Heart left ventricle (tissue), 16 donors: ENCODE measurements at places on chromosomes 5 and 9. TPM values are rescaled to one million over a fixed set of nuclear protein-coding genes. Genes with fewer than 3 reads are reported as not detected.
A peak's percentile ranks its signal among the peaks of the same experiment; 100 is the strongest.

Gene C5orf58
- polyA plus RNA-seq, result not detected

DNA sequence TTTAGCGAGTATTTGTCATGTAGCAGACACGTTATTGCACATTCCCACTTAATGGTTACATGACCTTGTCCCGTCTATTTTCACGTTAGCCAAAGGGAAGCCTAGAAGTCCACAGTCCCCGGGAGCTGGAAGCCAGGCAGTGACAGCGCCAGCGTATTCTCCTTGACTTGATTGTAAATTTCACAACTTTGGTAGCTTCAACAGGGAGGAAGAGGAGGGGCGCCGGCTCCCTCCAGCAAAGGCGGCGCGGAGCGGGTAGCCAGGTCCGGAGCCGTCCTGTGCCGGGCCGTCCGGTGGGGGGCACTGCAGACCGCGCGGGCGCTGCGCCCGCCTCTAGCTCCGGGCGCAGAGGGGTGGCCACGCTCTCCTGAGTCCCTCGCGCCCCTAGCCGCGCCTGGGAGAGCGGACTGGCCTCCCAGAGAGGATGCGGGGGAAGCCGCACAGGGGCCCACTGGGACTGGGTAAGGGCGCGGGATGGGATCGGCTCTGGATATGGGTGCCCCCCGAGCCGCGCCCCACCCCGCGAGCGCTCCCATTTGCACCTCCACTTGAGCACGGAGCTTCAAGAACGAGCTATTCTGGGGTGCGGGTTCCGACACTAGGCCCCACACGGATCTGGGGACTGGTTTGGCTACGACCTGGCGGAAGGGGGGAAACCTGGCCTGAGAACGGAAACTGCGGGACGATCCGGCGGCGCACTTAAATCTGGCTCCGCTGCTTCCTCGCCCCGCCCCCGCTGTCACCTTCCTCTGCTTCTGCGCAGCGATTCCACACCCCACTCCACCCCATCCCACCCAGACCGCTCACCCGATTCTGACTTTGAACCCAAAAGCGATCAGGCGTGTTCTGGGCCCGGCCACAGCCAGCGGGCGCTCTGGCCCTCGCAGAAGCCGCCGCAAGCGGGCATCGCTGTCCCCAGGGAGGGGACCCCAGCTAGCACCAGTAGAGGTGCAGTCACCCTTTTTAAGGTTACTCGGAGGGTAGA is 23.8 kb downstream of the KLF4 start:
- DNase-seq, result peak; percentile 65

GRCh38 chr9:123453831-123454321 is 97.9 kb downstream of the CRB2 start:
- no peak for DNase-seq

DNA sequence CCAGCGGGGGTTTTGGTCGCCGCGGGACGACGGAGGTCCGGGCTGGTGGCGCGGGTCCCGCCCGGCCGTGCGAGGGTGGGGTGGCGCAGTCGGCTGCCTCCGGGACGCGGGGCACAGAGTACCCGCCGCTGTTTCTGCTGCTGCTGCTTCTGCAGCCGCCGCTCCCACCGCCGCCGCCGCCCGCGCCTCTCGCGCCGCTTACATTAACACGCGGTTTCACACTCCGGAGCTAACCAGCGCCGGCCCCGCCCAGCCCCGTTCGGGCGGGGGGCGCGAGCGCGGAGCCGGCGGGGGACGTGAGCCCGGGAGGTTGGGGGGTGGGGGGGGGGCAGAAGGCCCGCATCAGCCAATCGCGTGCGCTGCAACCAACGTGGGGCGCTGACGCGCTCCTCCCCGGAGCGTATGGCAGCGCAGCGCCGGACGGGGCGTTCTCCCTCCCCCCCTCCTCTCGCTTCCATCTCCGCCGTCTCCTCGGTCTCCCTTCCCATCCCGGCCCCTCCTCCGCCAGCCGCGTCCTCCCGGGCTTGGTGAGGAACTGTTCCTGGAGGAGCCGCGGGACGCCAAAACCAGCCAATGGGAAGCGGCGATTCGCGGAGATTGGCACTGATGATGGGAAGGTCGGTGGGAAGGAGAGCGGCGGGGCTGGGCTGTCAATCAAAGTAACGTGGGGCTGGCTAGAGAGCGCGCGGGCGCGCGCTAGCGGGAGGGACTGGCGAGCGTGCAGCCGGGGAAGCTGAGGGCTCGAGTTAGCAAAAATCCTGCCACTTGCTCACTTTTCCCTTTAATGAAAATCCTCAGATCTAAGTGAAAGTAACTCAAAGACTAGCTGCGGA is at the start of gene TLE1:
Gene TLE1 (minus strand): TSS at position 205 of the 833 bp plus-strand sequence. CDS start 1,307 bp downstream, outside the sequence.
- peak; percentile 100 for DNase-seq

- no peak for DNase-seq
Measured at GRCh38 chr5:138544181-138545134, 1.4 kb upstream of the ETF1 start.

Gene OR1Q1
- not detected for polyA plus RNA-seq

DNA sequence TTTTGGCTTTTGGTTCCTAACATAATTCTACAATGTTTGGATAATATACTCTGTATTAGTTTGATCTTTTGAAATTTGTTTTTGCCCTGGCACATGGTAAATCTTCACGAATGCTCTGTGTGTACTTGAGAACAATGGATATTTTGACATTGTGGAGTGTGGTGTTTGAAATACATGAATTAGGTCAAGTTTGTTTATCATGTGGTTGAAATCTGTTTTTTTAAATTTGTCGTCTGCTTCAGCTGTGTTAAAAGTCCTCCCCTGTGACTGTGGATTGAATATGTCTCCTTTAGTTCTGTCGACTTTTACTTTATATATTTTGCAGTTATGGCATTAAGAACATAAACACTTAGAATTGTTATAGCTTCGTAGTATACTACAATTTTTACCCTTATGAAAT is 60.3 kb downstream of the DUSP1 start:
- DNase-seq, result no peak

DNA sequence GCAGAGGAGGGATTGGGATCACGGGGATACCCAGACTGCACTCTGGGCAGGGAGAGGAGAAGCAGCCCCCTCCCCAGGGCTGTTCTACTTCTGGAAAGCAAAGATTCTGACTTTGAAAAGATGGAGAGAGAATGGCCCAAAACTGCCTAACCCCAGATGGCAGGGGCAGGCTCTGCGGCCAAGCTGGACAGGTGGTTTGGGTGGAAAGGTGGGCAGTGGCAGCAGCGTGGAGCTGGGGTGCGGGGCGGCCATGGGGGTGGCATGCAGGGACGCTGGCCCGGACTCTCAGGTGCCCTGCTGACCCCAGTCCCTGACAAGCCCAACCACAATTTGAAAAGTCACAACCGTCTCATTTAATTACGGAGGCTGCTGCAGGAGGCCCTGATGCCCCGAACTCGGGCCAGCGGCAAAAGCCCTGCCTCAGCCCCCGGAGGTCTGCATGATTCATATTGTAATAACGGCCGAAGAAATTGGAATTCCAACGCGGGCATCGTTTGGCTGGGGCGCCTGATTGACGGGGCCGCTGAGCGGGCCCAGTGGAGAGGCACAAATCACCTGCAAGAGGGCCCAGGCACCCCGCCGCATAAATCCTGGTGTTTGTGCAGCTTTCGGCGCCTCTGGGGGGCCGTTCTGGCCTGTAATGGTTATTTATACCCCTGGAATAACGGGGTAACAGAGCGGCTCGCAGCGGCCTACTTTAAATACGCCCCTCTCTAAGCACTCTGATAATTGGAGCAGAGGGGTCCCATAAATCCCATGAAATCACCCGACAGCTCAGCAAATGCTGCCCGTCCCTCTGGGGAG is 41.8 kb upstream of the FCN2 start:
- no peak for DNase-seq

GRCh38 chr5:65276178-65276890 is 205.4 kb downstream of the ADAMTS6 start:
- DNase-seq, result no peak

GRCh38 chr5:54317511-54318260 is 7.3 kb upstream of the ARL15 start:
- no peak for DNase-seq

DNA sequence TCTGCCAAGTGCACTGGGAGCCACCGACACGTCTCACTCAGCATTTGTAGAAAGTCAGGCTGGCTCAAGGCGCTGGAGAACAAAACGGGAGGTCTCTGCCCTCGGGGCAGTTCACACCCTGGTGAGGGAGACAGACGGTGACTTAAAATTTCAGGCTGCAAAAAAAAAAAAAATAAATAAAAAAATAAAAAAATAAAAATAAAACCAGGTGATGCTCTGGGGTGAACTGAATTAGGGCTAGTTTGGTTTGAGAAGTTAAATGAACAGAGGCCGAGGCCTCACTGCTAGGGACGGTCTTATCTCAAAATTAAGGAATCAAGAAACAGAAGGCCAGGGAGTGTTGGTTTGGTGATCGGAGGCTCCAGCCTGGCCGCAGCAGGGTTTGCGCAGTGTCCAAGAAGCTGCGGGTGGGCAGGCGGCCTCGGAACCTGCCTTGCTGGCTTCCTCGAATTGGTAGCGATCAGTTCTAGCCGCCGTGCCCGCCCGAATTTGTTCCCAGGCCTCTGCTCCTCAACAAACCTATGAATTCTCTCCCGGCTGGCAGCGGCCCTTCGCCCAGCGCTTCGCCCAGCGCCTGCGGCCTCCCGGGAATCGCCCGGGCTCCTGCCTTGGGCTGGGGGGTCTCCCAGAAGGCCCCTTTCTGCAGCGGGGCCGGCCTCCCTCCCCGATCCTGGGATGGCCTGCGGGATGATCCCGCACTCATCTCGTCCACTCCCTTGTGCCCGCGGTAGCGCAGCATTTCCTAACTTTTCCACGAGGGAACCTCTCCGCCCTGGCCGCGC is 1.5 kb downstream of the NKX2-5 start:
- no peak for DNase-seq

Gene OTULINL
- 1.00 TPM for polyA plus RNA-seq

Gene F2RL2
- 0.08 TPM for polyA plus RNA-seq

GRCh38 chr9:14442956-14443355 is 129.0 kb upstream of the NFIB start:
- no peak for DNase-seq
